ENCODE measurements at places on chromosomes 11 and 22.

DNA sequence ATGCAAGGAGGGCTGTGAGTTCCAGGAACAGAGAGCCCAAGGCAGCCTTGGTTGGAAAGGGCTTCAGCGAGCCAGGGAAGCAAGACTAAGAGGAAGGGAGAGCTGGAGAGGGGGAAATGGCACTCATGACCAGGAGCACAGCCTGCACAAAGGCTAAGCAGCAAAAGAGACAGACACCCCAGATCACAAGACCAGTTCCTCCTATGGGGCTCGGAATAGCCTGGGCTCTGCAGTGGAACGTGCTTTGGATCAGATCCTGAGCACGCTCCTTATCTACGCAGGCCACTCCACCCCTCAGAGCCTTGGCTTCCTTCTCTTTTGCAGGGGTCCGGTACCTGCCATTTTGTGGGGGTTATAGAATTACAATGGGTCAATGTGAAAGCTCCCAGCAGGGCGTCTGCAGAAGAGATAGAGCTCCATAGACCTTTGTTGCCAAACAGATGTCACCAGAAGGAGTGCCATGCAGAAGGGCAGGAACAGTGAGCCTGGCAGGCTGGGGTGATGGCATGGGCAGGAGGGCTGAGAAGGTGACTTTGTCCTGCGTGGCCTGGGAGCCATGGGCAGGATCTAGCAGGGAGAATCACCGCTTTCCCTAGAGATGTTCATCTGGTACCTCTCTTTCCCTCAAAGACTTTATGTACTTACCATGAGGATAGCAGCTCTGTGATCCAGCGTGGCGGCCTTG, 33.8 kb downstream of the ZC3H7B start:
- DNase-seq, result no peak

DNA sequence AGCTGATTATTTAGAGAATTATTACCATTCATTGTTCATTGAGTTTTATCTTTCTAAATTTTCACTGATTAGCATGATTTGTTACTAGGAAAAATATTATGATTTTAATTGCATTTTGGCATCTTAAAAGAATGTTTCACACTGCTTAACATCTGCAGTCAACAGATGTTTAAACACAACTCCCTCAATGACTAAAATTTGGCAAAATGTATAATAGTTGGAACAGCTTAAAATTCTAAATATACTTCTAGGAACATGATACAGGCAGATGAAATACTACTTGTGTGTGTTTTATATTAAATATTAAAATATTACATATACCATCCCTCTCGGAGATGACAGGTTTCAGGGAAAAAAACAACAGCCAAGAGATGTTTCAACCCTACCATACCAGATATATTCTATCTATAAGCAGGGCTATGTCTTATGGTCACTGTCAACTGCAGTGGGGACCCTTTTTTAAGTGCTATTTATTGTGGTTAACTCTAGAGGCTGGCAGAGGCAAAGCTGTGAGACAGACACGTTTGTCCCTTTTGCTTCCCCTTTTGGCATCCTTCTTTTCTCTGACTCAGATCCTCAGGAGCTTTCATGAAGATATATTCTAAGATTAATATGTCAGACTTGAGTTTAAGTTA, 81.9 kb downstream of the BDNF start:
- no peak for DNase-seq

DNA sequence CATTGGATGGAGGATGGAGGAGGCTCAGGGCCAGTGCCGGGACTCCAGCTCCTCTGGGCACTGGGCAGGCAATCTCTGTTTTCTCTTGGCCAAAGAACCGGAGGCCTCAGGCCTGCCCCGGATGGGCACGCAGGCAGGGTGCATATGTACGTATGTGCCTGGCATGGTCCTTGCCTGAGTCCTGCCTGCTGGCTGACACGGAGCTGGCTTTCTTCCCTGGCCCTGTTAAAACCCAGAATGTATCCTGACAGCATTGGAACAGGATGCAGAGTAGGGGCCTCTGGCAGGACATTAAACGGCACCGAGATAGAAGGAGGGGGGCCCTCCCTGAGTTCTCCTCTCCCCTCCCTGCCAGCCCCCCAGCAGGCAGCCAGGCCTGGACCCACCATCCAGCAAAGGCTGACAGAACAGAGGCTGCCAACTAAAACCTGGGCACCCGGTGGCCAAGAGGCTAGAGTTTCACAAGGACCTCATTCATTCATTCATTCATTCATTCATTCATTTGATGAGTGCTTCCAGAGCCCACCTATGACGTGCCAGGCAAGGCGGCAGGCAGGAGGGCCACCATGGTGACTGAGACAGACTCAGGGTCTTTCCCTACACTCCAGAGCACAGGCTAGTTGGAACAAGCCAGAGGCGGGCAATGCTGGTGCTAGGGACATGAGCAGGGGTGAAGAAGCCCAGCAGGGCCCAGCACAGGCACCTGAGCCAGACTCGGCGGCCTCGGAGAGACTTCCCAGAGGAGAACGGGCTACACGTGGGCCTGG, 28.8 kb downstream of the FLRT1 start:
- no peak for DNase-seq

DNA sequence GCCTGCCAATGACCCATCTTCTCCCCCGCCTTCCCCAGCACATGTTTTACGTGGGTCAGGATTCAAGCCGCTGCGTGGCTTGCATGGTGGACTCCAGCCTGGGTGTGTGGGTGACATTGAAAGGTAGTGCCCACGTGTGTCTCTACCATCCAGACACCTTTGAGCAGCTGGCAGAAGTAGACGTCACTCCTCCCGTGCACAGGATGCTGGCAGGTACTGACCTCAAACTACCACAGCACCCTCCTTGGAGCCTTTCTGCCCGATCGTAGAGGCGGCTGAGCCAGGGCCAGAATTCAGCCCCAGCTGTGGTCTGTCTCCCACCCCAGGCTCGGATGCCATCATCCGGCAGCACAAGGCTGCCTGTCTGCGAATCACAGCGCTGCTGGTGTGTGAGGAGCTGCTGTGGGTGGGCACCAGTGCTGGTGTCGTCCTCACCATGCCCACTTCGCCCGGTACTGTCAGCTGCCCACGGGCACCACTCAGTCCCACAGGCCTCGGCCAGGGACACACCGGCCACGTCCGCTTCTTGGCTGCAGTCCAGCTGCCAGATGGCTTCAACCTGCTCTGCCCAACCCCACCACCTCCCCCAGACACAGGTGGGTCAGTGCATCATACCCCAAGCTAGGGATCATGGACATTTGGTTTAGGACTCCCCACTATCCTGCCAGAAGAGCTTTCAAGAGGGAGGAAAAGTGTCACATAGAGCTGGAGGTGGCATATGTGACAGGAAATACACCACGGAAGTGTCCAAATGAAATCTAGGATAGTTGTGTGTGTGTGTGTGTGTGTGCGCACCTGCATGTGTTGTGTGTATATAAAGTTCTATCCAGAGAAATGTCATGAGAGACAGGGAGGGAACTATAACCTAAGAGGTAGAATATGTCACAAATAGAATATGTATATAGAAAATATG, 10.6 kb upstream of the RELT start:
- DNase-seq, result no peak

- no peak for DNase-seq
Observed at GRCh38 chr11:125398994-125399640, 96.9 kb downstream of the FEZ1 start.

- no peak for DNase-seq
Observed at GRCh38 chr11:65468874-65469333, 29.9 kb upstream of the MALAT1 start.

- DNase-seq, result no peak
Observed at GRCh38 chr11:23865341-23865975, 631.4 kb upstream of the LUZP2 start.

DNA sequence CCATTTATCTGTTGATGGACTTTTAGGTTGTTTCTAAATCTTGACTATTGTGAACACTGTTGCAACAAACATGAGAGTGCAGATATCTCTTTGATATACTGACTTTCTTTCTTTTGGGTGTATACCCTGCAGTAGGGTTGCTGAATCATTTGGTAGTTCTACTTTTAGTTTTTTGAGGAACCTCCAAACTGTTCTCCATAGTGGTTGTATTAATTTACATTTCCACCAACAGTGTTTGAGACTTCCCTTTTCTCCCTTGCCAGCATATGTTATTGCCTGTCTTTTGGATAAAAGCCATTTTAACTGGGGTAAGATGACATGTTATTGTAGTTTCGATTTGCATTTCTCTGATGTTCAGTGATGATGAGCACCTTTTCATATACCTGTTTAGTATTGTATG, 330.0 kb downstream of the DDX10 start:
- no peak for DNase-seq

- no peak for DNase-seq
Observed at GRCh38 chr11:10688401-10688800, 5.2 kb downstream of the IRAG1 start.

DNA sequence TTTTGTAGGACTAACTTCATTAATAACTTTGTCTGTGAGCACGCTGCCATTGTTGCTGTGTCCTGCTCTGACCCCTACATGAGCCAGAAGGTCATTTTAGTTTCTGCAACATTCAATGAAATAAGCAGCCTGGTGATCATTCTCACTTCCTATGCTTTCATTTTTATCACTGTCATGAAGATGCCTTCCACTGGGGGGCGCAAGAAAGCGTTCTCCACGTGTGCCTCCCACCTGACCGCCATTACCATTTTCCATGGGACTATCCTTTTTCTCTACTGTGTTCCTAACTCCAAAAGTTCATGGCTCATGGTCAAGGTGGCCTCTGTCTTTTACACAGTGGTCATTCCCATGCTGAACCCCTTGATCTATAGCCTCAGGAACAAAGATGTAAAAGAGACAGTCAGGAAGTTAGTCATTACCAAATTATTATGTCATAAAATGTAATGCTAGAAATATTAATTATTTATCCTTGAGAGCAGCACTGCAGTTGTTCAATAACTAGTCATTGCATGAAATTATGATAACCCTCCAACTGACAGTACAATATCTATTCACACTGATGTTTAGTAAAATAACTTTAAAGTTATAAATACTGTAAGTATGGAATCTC, 46.4 kb upstream of the OR5D13 start:
- no peak for DNase-seq

- peak; percentile 59 for DNase-seq
Observed at GRCh38 chr22:22928666-22929380, 41.2 kb downstream of the IGLL5 start.

GRCh38 chr11:67449116-67449844, 3.2 kb downstream of the GPR152 start:
- DNase-seq, result no peak

DNA sequence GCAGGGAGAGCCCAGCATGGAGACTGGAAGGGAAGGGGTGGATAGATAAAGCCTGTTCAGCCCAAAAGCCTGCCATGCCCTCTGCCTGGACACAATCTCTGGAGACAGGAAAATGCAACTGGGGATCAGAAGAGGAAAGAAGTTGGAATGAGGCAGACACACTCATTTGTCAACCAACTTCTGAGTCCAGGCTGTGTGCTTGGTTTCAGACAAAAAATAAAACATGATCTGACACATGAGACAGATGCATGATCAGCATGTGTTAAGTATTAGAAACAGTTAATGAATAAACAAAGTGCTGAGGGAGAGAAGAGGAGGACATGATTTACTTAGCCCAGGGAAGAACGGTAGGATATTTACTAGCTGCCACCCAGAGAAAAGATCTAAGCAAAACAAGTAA, 839 bp downstream of the LRRN4CL start:
- no peak for DNase-seq

DNA sequence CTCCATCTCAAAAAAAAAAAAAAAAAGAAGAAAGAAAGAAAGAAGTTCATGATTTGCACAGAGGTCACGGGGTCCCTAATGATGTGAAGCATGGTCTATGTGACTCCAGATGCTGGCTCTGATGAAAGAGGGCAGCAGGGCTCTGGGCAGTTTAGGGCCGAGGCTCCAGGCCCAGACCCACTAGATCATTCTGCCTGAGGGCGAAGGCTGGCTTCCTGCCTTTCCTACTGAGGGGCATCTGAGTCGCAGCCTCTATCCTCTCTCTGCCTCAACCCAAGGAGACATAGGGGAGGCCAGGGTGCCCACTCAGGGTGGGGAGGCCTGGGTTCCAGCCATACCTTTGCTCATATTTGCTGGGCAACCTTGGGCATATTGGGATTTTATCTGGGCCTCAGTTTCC, 4.8 kb downstream of the SLC35E4 start:
- no peak for DNase-seq

DNA sequence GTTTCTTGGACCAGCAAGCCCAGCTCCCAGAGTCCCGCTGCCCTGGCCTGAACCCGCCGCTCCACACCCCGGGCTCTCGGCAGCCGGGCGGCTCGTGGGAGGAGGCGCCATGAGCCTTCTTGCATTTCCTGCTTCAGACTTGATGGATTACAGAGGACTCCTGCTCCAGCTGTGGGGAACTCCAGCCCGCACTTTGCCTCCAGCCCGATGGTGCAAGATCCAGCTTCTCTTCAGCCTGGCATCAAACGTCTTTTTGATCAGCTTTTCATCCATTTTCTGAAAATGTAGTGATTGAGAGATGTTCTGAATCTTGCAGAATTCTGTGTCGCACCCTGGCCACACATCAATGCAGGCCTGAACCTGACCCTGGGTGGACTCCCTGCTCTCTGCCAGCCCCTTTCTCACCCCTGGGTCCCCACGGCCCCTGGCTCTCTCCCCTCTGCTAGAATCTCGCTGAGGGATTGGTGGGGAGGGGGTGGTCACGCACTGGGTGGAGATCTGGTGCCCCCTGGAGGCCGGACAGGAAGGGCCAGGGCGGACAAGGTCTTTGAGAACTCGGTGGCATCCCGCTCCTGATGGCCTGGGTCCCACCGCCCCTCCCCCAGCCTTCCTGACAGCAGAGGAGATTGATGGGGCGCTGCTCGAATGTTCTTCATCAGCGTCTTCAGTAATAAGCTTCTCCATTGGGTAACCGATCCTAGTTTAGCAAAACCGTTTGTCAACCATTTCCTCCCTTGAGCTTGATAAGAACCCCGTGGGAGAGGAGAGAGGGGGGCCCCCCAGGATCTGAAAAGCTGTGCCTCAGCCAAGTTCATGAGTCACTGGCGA, 12.1 kb upstream of the NFAM1 start:
- peak; percentile 91 for DNase-seq

GRCh38 chr11:73391665-73392064, 15.5 kb downstream of the RELT start:
- no peak for DNase-seq

DNA sequence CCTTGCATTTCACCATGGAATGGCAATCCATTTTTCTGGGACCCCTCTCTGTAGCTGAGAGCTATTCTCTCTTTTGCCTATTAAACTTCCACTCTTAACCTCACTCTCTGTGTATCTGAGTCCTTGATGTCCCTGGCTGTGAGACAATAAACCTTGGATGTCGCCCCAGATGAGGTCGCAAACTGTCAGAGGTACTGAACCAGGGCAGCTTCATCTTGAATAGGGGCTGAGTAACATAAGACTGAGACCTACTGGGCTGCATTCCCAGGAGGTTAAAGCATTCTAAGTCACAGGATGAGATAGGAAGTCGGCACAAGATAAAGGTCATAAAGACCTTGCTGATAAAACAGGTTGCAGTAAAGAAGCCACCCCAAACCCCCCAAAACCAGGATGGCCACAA, 68.0 kb downstream of the RSF1 start:
- DNase-seq, result peak; percentile 11

Data from fibroblast of skin of abdomen (primary cell).